ENCODE measurements at places on chromosomes 12 and 14.

DNA sequence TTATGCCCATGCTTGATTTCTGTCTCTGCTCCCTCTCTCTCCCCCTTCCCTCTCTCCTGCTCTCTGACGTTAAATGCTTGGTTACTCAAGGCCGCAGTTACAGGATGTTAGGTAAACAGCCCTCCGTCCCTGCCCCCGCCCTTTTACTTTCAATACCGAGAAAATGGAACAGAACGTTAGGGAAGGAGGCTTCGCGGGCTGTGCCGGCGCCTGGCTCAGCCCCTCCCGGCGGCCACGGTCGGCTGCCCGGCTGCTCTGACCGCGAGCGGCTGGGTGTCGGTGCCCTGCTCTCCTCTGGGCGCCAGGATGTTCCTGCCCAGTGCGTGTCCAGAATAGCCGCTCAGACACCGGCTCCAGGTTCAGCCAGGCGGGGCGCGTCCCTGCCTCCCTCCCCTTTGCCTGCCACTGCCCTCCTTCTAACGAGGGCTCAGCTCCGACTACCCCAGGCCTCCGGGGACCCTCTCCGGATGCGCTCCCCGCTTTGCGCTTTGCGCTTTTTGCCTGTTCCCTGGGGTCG is 166.1 kb downstream of the ADCK1 start:
- no peak for DNase-seq

DNA sequence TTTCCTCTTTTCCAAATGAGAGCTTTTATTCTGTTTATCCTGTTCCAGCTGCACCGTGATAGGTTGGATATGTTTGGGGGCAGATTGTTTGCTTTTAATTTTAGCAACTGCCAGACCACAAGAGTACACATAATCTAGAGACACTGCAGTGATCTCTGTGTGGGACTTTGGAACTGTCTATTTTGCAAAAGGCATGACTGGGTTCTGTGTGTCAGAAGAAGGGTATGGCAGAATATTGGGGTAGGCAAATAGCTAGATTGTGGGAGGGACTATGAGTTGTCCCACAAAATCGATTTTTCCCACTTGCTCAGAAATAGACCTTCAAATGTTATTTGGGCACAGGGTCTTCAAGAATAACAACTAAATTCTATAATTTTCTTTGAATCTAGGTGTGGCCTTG is 275.9 kb upstream of the KITLG start:
- DNase-seq, result no peak

DNA sequence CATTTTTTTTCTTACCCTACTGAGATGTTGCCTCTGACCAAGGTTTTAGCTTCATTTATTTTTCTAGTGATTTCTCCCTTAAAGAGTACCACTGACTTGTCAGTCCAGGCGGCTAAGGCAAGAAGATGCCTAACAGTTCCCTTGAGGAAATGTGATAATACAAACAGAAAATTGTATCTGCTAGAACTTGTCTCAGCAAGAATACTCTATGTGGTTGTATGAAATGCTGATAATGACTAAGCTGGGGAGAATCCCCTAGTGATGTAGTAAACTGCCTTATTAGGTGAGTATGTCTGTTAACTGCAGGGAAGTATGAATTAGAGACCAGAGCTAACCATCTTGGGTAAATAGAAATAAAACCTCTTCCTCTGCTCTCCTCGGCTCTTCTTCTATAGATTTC is 6.7 kb downstream of the C12orf54 start:
- no peak for DNase-seq

- DNase-seq, result no peak
These were observed 114.1 kb upstream of the E2F7 start for GRCh38 chr12:77179515-77179914.

GRCh38 chr14:59292028-59292427 is 103.6 kb downstream of the DAAM1 start:
- no peak for DNase-seq

GRCh38 chr14:91509083-91509877 is 830 bp downstream of the PPP4R3A start:
- DNase-seq, result no peak

DNA sequence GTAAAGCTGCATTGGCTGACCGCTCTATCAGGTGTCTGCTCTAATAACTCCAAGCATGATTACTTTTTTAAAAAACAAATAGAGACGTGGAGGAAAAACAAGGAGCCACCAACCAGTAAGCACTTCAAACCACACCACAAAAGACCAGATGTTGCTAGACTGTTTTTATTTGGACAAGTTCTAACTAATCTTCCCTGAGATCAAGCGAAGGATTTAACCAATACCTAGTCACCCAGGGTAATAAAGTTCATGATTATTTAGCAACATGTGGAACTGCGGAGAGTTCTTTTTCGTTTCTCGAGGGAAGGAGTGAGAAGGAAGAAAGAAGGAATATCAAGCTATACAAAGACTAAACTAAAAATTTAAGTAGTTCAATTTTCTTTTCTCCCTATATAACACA is 288.1 kb downstream of the DUSP6 start:
- DNase-seq, result no peak

DNA sequence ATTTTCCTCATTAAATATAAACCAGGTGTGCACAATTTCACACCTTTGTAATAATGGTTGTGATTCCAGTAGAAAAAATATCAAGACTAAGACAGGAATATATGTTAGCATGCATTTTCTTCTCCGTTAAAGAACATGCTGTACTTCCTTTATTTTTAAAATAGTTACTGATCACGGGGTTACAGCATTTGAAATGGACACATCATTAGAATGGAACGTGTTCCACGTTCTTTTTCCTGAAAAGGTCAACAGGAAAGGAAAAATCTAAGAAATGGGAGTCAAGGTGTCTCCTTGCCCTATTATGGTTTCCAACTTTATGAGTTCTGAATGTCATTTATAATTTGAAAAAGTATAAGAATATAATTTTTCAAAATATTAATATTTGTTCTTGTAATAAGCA is 1325.7 kb downstream of the SLC16A7 start:
- no peak for DNase-seq

- DNase-seq, result no peak
These were observed 38.0 kb downstream of the RCOR1 start for GRCh38 chr14:102630405-102630804.

DNA sequence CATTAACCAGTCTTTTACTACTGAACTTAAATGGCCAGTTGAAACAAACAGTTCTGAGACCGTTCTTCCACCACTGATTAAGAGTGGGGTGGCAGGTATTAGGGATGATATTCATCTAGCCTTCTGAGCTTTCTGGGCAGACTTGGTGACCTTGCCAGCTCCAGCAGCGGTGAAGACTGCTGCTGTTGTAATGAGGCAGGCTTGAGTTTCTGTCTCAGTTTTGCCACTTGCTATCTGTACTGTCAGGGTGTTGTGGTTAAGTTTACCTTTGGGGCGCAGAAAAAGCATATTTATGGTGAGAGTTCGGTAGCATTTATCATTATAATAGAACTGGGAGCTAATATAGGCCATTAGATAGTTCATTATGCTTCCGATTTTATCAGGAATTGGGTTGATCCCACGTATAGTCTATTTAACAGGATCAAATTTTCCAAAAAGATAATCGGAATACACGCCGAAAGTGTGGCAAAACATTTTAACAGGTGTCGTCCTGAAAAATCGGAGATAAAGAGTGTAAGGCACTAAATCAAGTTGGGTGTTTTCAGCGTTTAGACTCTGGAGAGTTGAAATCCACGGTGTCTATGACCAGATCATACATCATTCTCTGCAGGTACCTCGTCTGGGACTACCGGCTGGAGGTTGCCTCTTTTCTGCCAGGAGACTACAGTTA is 688 bp upstream of the NECAP1 start:
- DNase-seq, result no peak

DNA sequence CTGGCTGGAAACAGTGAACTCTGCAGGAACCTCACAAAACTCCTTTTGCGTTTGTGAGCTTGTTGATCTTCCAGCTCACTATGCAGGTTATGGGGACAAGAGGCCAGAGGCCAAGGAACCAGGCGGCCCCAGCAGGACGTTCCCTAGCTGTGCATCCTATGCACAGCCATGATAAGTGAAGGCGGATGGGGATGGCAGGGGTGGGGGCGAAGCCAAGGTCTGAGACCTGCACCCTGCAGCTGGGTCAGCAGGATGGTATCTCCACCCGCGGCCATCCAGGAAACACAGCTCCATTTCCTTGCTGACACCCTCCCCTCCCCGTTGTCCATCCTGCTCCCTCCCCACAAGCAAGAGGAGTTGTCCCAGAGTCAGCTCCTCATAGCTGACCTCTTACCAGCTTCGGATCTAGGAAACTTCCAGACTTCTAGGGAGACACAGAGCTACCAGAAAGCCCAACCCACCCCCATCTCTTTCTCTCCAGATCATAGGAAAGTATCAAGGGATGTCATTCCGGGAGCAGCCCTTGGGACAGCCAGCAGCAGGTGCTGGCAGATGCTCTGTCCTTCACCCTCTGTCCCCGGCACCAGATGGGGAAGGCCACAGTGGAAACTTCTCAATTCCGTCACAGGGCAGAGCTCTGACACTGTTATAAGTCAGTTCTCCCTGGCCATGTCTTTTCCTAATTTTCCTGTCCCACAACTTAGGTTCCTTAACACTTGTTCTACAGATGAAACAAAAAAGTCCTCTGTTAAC is 9.4 kb downstream of the ZBTB39 start:
- no peak for DNase-seq

GRCh38 chr12:46664761-46665287 is 161.0 kb downstream of the SLC38A4 start:
- DNase-seq, result no peak

DNA sequence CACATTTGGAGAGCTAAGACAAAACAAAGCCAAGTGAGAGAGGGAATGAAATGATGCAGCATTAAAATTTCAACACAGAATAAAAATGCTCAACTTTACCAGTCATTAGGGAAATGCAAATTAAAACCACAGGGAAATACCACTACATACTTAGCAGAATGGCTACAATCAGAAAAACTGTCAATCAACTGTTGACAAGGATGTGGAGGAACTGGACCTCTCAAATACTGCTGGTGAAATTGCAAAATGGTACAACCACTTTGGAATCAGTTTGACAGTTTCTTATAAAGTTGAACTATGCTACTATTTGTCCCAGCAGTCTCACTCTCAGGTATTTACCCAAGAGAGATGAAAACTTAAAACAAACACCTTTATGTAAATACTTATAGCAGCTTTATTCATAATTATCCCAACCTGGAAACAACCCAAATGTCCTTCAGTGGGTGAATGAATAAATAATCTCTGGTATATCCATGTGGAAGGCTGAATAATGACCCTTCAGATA is 43.8 kb upstream of the KTN1 start:
- no peak for DNase-seq

DNA sequence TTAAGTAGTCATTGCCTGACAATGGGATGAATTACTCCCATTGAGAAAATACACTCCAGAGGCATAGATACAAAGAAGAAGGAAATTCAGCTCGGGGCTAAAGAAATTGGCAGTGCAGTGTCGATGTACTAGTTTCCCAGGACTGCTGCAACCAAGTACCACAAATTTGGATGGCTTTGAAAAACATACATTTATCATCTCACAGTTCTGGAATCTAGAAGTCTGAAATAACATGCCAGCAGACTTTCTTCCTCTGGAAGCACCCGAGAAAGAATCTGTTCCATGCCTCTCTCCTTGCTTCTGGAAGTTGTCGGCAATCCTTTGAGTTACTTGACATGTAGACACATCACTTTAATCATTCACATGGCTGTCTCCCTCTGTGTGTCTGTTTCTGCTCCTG is 101.9 kb downstream of the TMTC3 start:
- DNase-seq, result no peak

- DNase-seq, result no peak
These were observed 202.6 kb upstream of the LRFN5 start for GRCh38 chr14:41404126-41404525.

GRCh38 chr12:113678223-113679119 is 206.8 kb upstream of the LHX5 start:
- no peak for DNase-seq

- DNase-seq, result no peak
These were observed 229.4 kb upstream of the RGS6 start for GRCh38 chr14:71702786-71703185.

- DNase-seq, result no peak
These were observed 126.6 kb downstream of the DAAM1 start for GRCh38 chr14:59314953-59315599.

GRCh38 chr14:90503582-90503981 is 106.8 kb downstream of the CALM1 start:
- no peak for DNase-seq

All from stimulated activated CD8-positive, alpha-beta memory T cell treated with anti-CD3 and anti-CD28 coated beads, Interleukin-2, amount 100 ng/mL, for 1 hour (primary cell).